Urothelium cell line (cell line): ENCODE measurements at places on chromosomes 13 and 19.

DNA sequence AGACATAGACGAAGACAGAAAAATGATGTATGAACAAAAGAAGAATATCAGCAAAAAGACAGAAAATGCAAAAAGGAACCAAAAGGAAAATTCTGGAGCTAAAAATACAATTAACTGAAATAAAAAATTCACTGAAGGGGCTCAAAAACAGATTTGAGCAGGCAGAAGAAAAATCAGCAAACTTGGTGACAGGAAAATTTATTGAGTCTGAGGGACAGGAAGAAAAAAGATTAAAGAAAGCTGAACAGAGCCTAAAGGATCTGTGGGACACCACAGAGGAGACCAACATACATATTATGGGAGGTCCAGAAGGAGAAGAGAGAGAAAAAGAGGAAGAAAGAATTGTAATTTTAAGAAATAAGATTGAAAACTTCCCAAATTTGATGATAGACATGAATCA is 7.4 kb upstream of the LSR start:
- DNase-seq: no peak

DNA sequence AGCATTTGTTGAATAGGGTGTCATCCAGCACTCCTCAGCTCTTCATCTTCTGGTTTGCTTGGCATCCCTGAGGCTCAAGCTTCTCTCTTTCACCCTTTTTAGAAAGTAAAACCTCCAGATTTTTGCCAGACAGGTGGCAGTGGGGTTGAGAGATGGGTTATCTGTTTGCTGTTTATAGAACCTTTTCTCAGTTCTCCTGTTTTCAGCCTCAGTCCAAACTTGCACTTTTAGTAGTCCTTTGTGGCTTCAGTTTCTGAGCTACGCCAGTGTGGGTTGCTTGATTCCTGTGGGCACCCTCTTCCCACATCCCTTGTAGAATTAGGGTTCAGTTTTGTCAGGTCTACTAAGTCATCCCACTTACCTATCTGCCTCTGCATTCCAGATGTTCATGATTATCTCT is 147.9 kb downstream of the PAN3 start:
- no peak for DNase-seq

- DNase-seq: peak; percentile 60
These were observed 12.7 kb downstream of the CEACAM21 start for GRCh38 chr19:41588497-41589209.

DNA sequence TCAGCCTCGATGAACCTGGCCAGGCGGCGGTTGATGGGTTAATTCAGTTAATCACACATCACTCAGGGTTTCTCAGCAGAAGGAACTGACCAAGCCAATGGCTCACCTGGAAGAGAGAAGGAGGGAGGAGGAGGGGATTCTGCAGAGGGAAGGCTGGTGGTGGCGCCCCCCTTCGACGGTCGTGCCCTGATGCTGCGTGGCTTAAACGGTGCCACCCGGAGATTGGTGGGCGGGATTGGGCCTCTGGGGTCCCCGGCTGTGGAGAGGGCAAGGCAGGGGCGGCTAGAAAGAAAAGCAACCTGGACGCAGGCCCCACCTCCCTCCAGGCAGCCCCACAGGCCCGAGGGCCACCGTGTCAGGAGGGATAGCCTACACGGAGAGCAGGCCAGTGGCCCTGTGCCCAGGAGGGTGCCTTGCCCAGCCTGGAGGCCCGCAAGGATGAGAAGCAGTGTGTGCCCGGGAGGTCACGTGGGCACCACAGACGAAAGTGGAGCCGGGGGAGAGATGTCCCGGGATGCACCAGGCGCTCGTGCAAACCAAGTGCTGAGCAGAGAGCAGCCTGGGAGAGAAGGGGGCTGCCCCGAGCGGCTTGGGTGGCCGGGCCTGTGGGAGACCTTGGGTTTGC is 16.0 kb downstream of the CSNK1G2 start:
- DNase-seq: no peak

GRCh38 chr13:59991395-59991794 is 172.3 kb downstream of the DIAPH3 start:
- no peak for DNase-seq

DNA sequence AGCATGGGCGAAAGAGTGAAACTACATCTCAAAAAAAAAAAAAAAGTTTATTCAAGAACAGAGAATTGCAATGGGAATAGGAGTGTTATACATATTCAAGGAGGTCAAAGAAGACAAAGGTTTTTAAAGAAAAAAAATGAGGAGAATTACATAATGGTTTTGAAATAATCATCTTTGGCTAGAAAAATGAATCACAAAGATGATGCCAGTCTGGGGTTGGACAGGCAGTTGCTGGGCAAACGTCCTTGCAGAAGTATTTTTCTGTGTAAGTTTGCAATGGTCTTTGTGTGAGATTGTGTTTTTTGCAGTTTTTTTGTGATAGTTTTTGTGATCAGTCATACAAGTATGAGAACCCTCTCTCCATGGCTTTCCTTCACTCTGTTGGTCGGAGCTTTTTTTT is 23.7 kb downstream of the LYPD3 start:
- no peak for DNase-seq

DNA sequence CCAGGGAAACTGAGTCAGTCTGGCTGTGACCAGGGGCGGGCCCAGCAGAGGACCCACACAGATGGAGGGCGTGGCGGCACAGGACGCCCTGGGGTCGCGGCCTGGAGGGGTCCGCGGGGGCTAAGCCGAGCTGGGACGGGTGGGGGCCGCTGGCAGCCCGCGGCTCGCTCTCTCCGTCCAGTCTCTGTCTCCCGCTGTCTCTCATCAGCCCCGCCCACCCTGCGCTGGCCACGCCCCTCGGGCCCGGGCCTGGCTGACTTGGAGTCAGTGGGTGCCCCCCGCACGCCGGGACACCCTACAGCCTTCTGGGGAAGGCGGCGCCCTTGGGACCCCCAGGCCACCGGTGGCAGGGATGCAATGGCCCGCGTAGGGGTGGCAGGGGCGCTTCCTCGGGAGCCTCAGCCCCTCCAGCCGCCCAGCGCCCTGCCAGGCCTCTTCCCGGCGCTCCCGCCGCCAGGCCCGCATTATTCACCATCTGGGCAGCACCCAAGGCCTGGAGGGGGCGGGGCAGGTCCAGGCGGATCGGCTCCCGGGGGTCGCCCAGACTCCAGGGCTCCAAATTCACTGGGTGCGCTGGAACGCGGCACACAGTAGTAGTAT is at the start of gene TBXA2R:
Gene TBXA2R (minus strand): TSS at position 186 of the 600 bp plus-strand sequence. CDS start 6,241 bp downstream, outside the sequence.
- peak; percentile 78 for DNase-seq

DNA sequence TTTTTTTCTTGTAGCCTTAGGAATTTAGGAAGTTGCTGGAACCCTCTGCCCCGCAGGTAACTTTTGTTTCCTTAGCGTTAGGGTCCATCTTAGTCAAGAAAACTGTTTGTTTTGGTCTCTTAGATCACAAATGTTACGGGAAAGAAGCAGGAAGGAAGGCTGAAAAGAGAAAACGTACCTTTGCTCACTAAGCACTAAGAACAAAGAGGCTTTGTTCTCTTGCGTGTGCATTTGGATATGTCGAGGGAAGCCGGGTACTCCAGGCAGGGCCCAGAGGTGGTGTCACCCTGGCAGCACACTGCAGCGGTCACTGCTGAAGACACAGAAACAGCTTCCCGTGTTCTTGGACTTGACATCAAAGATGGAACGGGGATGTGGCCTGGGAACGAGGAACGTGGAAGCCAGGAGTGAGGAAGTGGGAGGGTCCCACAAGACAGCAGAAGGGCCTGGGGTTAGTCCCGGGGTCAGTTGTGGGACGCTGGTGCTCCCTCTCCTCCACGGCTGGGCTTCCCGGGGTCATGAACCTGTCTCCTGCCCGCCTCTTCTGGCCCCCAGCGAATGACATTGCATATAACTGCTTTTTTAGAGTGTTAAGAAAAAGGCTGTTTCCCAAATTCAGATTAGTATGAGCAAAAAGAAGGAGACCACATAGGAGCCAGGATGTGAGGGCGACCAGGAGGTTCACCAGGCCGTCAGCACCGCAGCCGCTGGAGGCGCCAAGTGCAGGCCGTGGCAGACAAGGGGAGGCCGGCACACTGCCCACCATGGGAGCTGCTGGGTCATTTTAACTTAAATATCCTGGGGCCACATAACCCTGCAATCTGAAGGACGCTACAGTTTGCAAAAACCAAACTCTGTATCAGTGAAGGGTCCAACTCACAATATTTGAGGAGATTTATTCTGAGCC is 31.6 kb downstream of the ATP11A start:
- DNase-seq: no peak

DNA sequence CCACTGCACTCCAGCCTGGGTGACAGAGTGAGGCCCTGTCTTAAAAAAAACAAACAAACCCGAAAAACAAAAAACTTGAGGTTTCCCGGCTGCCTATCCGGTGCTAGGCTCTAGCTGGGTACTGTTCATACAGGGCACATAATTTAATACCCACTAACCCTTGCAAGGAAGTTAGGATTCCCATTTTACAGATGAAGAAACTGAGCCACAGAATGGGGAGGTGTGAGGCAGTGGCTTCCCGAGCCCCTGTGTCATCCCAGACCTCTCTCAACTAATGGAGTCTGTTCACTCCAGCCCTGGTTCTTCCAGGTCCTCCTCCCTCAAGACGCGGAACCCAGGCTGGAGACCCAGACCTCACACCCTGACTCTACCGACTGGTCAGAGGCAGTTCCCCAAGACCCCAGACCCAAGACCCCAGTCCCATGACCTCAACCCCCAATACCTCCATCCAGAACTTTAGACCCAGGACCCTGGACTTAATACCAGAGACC is 576 bp downstream of the APBA3 start:
- no peak for DNase-seq

DNA sequence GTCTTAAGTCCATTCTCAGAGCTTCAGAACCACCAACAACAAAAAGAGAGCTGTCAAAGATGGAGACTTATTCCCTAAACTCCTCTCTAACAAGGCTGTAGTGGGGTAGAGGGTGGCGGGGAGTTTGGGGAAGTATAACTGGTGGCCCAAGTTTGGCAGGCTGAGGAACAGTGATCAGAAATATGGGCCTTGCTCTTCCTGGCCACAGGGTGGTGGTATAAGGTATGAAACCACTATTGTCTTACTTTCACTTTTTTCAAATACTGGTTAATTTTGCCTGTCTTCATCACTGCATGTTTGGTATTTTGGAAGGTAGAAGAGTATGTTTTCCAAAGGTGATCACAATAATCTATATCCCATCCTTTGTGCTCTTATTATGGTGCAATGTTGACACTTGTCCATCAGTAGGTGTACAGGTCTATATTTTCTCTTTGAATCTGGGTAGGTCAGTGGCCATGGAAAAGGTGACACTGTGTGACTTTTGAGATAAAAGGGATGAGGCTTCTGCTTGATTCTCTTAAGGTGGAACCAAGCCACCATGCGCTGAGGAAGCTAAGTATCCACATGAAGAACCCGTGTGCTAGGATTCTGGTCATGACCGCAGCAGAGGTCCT is 23.2 kb upstream of the GPC5 start:
- DNase-seq: peak; percentile 18

- no peak for DNase-seq
These were observed 20.3 kb downstream of the LGALS16 start for GRCh38 chr19:39676004-39676403.

DNA sequence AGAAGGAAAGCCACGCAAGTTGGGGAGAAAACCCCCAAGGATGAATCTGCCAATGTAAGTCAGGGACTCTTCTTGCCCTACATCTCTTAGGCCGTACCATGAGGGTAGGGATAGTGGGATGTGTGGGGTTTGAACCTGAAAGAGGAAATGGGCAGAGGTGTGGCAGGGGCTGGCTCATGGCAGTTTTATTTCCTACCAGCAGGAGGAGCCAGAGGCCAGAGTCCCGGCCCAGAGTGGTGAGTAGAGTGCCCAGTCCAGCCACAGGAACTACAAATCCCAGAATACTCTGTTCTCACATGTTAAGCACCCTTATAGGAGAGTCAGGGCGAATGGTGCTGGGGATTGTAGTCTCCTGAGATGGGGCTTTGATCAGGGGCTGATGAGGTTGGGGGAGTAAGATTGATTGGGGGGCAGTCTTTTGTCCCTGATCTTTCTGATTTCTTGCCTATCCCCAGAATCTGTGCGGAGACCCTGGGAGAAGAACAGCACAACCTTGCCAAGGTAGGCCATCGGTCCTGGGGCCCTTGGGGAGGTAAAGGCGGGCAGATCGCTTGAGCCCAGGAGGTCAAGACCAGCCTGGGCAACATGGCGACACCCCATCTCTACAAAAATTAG is 16.5 kb downstream of the VASP start:
- peak; percentile 87 for DNase-seq

GRCh38 chr13:84702174-84702573 is 819.9 kb upstream of the SLITRK1 start:
- DNase-seq: no peak

- DNase-seq: peak; percentile 38
These were observed 318.8 kb downstream of the SHISA2 start for GRCh38 chr13:25733001-25733491.

DNA sequence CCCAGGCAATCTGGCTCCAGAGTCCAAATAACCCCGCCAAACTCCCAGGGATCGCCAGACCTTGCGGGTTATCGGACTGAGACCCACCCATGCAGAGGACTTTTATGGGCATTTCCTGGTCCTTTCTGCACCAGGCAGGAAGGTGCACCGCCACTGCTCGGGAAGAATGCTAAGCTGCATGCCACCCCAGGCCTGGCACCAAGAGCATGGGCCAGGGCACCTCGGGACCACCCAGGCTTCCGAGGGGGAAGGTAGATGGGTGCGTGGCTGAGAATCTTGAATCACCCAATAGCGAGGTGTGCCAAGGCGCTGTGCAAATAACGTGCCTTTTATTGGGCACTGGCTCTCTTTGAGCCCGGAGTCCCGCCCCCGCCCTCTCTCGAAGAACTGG is 422 bp upstream of the ZNF575 start:
- DNase-seq: peak; percentile 27

DNA sequence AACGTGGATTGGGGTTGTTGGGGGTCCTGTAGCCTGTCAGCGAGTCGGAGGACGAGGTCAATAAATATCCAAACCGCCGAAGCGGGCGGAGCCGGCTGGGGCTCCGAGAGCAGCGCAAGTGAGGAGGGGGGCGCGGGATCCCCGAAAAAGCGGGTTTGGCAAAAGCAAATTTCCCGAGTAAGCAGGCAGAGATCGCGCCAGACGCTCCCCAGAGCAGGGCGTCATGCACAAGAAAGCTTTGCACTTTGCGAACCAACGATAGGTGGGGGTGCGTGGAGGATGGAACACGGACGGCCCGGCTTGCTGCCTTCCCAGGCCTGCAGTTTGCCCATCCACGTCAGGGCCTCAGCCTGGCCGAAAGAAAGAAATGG is 754 bp upstream of the SIX5 start:
- DNase-seq: no peak

GRCh38 chr19:56994251-56995017 is 125.4 kb upstream of the USP29 start:
- DNase-seq: no peak

- no peak for DNase-seq
These were observed 98.5 kb upstream of the PABPC3 start for GRCh38 chr13:24997367-24997967.

- DNase-seq: no peak
These were observed 5.1 kb upstream of the CYP2S1 start for GRCh38 chr19:41187884-41188279.

DNA sequence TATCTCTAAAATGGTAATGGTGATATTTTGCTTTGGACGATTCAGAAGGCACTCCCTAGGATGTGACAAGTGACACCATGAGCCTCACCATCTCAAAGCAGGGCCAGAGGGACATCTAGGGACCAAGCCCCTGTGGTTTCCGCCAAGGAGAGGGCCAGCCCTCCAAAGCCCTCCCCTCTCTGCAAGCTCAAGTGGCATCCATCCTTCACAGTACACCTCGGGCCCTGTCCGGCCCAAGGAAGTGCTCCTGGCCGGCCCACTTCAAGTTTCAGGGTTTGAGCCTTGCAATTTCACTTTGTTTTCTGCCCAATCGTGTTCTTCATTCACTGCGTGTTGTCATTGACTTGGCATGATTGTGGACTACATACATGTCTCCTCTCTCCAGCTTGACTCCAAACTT is 82.5 kb downstream of the TSHZ3 start:
- DNase-seq: no peak
